ENCODE measurements at places on chromosomes 3 and 15.

DNA sequence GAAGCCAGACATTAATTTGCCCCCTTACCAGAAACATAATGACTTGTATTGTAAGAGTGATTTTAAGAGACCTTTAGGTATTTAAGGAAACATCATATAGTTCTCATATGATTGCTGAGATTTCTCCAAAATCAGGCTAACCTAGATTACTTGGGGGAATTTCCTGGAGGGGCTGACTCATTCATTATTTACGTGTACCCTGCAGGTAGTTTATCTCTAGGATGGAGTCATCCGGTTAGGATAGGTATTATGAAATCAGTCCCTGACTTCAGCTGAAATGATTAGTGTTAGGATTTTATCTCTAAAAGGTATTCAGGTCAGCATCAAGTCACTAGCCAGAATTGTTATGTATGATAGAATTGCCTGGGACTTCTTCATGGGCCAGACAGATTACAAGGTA lies 97.5 kb downstream of the TCF12 start:
- no peak for DNase-seq

DNA sequence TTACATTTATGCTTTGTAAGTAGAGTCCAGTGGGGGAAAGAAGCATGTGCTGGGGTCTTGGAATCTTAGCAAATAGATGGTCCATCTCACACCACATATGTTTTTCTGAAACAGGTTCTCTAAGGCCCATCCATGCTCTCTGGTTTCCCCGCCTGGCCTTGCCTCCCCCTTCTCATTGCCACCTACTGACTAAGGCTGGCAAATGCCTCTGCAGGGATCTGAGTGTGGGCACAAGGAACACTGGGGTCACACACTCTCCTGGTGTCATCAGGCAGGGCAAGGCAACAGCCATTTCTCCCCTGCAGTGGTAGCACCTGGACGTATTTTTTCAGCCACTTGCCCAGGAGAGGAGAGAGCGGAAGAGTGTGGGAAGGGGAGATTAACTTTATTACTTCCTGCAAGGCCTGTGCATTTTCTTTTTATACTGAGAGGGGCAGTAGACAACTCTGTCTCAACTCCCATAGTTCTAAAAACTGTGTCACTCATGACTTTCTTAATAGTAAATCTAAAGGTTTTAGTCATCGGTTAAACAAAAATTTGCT lies 804.2 kb upstream of the NECTIN3 start:
- DNase-seq: no peak

- DNase-seq: no peak
Measured at GRCh38 chr3:73556520-73557372, 68.0 kb downstream of the PDZRN3 start.

DNA sequence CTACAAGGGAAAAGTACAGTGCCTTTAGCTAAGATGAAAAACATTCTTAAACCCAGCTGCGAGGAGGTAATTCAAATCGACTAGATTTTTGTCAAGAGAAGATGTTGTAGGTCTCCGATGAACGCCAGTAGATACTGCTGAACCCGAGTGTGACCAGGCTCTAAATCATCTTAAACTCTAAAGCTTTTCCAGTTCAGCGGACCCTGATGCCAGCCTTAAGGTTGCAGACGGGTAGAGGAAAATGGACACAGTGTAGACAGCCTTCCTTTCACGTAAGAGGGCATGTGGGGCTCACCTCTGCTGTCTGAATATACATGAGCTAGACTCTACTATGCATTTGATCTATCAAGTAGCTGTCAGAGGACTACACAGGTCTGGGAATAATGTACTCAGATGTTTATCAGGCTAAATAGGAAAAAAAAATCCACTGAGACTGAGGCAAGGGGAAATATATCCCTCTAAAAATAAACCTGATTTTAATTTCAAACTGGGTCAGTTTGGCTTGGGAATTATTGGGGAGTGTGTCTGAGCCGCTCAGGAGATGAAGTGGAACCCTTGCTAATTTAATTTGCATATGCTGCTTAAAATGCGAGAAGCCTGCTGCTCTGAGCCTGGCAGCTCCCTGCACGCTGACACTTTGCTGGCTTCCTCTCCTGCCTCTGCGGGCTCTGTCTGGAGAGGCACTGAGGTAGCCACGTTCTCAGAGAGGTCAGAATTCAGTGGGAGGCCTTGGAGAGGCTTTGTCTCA lies 151.9 kb downstream of the CADPS start:
- DNase-seq: no peak

DNA sequence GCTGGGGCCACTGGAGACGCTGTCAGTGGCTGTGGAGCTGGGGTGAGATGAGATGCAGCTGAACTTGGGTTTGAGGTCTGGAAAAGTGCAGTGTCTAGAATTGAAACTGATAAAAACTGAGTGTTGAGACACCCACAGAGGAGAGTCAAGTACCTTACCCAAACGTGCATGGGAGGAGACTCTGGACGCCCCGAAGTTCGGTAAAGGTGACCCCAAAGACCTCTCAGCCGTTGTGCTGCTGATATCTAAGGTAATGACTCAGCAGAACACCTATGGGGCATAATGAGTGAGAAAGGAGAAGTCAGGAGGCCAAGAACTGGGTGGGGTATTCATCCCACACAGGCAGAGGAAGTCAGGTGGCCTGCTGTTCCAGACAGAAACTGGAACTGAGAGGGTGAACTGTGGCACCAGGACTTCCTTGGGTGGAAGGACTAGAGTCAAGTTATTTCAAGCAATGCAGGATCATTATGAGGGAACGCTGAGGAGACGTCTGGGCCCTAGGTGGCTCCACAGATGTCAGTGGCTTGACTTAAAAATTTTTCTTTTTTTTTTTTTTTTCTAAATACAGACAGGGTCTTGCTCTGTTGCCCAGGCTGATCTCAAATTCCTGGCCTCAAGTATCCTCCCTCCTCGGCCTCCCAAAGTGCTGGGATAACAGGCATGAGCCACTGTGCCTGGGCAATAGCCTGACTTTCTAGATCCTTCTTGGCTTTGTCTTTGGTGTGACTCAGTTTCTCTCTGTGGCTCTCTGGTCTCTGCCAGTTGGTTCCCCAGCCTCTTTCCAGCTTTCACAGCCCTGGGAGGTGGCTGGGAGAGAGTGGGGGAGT lies 67.6 kb upstream of the GCNT3 start:
- no peak for DNase-seq

- DNase-seq: no peak
Measured at GRCh38 chr15:60635507-60636352, 156.8 kb upstream of the ICE2 start.

DNA sequence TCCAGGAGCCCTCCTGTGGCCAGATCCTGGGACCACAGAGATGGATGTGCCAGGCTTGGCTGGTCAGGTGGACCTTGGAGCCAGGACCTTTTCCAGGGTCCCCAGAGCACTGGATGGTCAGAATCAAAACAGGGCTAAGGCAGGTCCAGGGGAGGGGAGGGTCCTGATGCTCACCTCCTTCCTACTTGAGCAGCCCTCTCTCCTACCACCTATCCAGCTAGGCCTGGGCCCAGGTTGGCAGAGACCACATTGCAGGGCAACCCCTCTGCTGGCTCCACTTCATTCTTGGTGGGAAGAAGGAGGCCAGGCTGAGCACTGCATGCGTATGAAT lies 28.5 kb upstream of the SFMBT1 start:
- no peak for DNase-seq

DNA sequence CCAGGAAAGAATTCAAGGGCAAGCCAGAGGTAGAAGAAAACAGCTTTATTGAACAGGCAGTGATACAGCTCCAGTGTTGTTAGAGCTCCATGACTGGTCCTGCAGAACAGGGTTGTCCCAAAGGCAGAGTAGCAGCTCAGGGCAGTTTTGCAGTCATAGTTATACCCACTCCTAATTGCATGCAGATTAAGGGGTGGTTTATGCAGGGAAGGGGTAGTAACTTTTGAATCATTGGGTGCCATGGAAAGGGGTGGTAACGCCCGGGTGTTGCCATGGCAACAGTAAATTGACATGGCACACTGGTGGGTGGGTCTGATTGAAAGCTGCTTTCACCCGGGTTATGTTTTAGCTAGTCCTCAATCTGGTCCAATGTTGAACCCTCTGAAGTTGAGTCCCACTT lies 9.7 kb upstream of the RAB6B start:
- no peak for DNase-seq

DNA sequence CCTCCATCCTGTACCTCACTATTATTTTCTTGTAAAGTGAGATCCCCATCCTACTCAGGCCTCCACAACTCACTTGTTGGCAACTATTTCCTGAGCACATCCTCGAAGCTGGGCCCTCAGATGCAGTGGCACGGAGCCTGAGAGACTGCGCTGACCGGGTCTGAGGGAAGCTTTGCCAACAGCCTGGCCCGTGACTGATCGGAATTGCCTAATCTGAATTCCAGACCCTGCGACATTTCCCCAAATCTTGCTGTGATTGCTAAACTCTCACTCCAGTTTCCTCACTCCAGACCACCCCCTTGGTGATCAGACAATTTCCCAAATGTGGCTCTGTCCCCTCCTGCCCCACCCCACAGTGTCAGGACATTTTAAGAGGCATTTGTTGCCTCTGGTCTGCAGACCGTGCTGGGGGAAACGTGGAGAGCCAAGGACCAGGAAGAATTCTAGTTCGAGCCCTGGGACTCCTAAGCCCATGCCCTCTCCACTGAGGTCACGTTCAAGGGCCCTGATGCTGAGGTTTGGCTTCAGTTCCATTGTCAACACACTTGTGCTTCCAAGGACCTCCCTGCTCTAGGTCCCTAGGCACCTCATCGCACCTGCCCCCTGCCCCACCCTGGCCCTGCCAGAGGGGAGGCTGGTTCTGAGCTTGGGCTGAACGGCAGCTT lies 22.8 kb downstream of the KLHL25 start:
- DNase-seq: no peak

- DNase-seq: peak; percentile 83
Measured at GRCh38 chr15:76150971-76151598, 91.3 kb downstream of the TMEM266 start.

DNA sequence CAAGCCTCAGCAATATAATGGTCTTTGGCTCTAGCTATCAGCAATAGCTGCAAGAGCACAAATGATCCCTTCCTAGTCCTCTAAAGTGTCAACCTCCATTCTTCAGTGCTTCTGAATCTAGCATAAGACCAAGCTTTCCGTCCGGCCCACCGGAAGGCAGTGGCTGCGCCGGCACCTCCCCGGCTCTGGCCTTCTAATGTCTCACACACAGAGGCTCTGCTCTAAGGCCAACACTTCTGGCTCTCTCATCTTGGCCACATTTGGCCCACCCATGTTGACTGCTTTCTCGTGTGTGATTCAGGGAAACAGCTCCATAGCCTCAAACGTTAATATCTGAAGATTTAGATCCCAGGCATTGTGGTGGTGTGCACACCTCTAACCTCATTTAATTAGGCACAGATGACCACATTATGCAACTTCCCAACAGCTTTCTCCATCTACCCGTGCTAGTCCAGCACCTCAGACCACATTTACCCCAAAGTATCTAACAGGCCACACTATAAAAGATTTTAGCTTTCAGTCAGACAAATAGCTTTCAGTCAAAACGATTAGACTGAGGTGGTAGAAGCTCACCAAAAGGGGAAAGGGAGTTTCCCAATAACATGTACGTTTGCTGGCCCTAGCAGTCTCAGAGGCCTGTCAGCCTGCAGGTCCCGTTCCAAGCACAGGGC lies 19.3 kb downstream of the SLC51A start:
- no peak for DNase-seq

GRCh38 chr15:90864507-90864906 lies 3.9 kb upstream of the FURIN start:
- DNase-seq: no peak

- DNase-seq: peak; percentile 67
Measured at GRCh38 chr3:50204804-50205412, at the start of gene SLC38A3. Gene SLC38A3 (plus strand): TSS chr3:50205271. CDS start chr3:50214200, 8,929 bp downstream.

- no peak for DNase-seq
Measured at GRCh38 chr15:33279613-33280205, 31.1 kb upstream of the RYR3 start.

GRCh38 chr3:15557511-15557946 lies 36.0 kb upstream of the COLQ start:
- peak; percentile 41 for DNase-seq

- DNase-seq: no peak
Measured at GRCh38 chr3:178794711-178795110, 258.5 kb downstream of the KCNMB2 start.

GRCh38 chr3:108527109-108527508 lies 16.7 kb upstream of the MYH15 start:
- no peak for DNase-seq

GRCh38 chr15:32746116-32746857 lies 28.5 kb downstream of the GREM1 start:
- no peak for DNase-seq

DNA sequence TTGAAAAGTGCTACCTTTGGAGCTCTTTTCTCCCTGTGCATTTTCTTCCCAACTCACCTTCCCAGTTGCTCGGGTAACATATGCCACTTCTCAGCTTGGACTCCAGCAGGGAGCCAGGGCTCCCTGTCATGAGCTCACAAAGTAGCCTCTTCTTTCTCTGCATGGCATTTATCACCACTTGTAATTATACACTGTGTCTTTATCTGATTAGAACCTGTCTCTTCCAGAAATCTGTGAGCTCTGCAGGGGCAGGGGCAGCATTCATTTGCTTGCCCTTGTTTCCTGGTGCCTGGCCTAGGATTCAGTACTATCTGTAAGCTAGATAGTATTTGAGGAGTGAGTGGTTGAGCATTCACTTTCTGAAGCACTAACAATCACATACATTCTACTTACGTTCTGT lies 100.9 kb downstream of the CLSTN2 start:
- no peak for DNase-seq

DNA sequence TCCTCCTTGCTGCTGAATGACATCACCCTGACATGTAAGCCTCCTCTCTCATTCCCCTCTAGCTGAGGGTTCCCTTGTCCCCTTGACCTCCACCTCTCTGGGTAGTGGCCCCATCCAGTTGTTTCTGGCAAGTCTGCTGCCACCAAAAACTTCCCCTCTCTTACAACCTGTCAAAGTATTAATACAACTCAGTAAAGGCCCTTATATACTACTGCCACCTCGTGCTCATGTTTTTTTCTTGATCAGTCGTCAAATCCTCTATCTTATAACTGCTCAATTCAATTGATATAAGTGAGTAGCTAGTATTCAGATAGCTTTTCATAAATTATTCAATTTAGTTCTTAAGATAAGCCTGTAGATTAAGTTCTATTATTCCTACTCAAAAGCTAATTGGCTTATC lies 249.6 kb downstream of the MBNL1 start:
- DNase-seq: no peak

GRCh38 chr15:99393641-99394040 lies 142.4 kb downstream of the LRRC28 start:
- DNase-seq: no peak
